Esophagus squamous epithelium (tissue), 5 donors: ENCODE measurements at places on chromosomes 2 and 18.

GRCh38 chr2:165044505-165045303 lies 89.4 kb upstream of the SLC38A11 start:
- no peaks in the 10 kb centered on the region for H3K27me3 ChIP-seq
- H3K36me3 ChIP-seq: no peaks in the 10 kb centered on the region
- H3K27ac ChIP-seq: no peak overlapping the region

DNA sequence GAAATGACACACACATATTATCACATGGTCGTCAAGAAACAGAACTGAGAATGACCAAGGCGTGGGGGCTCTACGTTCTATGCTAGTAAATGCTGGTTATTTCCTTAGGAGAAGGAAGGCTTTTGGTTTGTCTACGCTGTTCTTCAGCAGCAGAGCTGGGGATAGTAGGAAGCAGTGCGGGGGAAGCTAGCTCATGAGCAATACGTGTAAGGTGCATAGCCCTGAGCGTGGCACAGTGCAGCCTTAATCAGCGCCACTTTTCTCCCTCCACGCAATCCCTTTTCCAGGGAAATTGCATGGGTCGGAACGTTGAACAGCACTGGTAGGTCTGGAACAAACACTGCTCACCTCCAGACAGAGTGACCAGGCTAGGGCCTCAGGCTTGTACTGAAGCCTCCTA lies 199.6 kb upstream of the FBXO11 start:
- H3K27ac ChIP-seq: no peak overlapping the region
- peaks cover 26% of the 10 kb centered on the region for H3K4me1 ChIP-seq
- no peak overlapping the region for H3K4me3 ChIP-seq
- no peaks in the 10 kb centered on the region for H3K27me3 ChIP-seq
- H3K36me3 ChIP-seq: no peaks in the 10 kb centered on the region
- no peak for DNase-seq

- no peaks in the 10 kb centered on the region for H3K27me3 ChIP-seq
- no peaks in the 10 kb centered on the region for H3K4me1 ChIP-seq
- no peak for DNase-seq
Measured at GRCh38 chr2:214836568-214836967, 27.1 kb upstream of the BARD1 start.

DNA sequence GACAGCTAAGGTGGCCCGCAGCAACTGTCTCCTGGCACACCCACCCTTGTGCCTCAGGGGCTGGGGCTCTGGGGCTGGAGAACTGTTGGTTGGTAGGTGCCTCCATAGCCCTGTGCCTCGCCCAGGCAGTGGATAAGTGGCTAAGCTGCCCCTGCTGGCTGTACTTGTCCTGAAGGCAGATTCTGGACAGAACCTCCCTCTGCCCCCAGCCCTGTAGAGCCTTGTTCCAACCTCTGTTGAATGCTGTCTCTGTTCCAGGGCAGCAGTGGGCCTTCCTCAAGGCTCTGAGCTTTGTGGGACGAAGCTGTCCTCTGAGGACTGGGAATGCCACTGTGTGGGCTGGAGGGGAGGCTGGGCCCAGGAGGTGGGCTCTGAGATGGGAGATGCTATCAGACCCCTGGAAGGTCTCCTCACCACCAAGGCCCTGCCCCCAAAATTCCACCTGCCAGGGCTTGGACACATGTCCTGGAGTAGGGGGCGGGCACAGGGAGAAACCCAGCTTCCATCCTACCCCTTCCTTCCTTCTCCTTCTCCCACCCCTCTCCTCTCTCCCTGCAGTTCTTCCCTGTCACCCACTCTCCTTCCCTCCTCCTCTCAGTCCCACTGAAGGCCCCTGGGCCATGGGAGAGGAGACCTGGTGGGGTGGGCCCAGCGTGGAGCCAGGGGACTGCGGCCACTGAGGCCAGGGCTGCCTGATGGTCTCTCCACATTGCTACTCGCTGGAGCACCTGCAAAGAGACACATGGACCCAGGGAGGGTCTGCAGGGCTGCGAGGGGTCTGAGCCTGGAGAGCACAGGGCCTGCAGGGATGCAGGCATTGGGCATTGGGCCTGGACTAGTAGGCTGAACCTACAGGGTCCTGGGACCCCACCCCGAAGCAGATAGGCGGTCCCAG lies 1.7 kb upstream of the PDCD1 start:
- H3K27me3 ChIP-seq: peaks cover 8% of the 10 kb centered on the region
- H3K36me3 ChIP-seq: no peaks in the 10 kb centered on the region
- H3K4me1 ChIP-seq: peaks cover 34% of the 10 kb centered on the region
- peak overlapping the region; percentile 66 for H3K27ac ChIP-seq
- no peak overlapping the region for H3K4me3 ChIP-seq

- no peaks in the 10 kb centered on the region for H3K27me3 ChIP-seq
- H3K4me1 ChIP-seq: peaks cover 7% of the 10 kb centered on the region
- no peak for DNase-seq
- H3K27ac ChIP-seq: no peak overlapping the region
- no peaks in the 10 kb centered on the region for H3K36me3 ChIP-seq
- no peak overlapping the region for H3K4me3 ChIP-seq
Measured at GRCh38 chr2:128442053-128442751, 123.5 kb upstream of the HS6ST1 start.
